ENCODE measurements at places on chromosomes 12 and 14.

DNA sequence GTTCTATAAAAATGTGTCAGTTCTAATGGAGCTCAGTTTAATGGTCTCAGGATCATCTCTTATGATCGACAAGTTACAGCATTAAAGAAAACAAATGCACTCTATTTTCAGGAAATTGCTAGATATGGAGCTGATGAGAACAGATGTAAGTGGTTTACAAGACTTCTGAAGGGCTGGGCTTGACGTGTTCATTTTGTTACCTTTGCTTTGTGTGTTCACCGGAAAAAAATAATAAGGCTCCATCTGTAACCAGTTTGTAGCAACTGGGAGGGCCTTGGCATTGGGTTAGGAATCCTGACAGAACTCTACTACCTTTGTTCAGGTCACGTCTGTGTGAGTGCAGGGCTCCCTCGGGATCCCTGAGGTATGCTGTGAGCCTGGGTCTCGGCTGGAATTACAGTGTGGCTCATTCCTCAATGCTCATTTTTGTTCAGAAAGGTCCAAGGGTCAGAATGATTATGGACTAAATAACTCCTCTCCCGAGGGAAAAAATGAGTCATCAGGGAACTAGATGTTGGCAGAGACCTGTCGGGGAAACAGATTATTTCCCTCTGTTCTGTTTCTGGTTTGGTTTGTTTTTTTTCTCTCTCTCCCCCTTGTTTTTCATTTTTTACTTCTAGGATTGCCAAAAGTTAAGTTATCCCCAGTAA is 158.0 kb downstream of the SLC5A8 start:
- peak; percentile 95 for ATAC-seq

DNA sequence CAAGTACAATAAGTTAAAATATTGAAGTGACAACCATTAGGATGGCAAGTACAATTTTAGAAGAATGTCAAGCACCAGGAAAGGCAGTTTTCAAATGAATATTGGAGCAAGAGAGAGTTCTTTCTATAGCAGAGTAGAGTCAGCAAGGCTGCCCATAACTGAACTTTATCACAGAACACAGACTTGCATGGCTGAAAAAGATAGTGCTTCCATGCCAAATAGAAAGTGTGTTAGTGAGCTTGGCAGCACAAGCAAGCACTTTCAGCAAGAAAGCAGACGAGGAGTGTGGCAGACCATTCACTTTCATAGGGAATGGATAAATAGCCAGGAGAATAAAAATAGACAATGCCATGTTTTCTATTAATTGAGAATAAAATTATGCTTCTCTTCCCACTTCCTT is 647.0 kb upstream of the MGAT4C start:
- ATAC-seq, result no peak

DNA sequence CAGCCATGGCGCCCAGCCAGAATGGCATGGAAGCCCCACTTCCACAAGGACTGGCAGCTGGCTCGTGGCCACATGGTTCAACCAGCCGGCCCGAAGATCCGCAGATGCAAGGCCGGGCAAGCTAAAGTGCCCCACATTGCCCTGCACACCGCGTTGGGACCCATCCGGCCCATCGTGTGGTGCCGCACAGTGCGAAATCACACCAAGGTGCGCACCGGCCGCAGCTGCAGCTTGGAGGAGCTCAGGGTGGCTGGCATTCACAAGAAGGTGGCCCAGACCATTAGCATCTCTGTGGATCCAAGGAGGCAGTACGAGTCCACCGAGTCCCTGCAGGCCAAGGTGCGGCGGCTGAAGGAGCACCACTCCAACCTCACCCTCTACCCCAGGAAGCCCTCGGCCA is 15.9 kb downstream of the CDC42BPB start:
- no peak for ATAC-seq

GRCh38 chr12:61713121-61713520 is 547.1 kb upstream of the USP15 start:
- ATAC-seq, result no peak

DNA sequence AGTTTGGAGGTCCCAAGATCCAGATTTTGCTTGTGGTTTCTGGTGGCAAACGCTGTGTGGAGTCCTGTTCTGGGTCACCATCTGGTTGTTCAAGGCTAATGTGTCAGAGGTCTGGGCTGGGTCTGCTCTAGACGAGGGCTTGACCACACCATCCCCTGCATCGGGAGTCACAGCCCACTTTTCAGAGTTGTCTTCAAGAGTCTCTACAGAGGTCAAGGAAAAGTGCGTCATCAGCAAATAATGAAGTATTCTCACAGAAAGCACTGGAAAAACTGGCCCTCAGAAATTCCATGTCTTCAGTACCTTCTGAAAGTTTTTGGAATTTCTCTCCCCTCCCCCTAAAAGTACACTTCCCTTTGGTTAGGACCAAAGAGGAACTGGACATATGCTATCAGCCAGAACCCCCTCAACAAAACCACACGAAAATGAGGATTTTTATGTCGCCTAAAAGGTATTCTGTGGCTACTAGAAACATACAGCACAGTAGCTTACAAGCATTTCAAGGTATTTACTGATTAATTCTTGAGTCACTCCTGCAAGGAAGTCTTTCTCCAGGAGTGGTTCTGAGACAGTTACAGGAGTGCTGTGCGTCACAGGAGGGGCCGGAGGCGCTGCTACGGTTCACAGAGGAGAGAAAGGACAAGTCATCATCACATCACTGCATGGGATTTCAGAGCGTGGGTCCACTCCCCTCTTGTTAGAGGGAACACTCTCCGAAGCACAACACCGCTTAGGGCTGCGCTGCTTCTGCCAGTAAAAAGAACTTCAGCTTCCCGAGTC is 35.4 kb downstream of the RAD52 start:
- ATAC-seq, result peak; percentile 76

DNA sequence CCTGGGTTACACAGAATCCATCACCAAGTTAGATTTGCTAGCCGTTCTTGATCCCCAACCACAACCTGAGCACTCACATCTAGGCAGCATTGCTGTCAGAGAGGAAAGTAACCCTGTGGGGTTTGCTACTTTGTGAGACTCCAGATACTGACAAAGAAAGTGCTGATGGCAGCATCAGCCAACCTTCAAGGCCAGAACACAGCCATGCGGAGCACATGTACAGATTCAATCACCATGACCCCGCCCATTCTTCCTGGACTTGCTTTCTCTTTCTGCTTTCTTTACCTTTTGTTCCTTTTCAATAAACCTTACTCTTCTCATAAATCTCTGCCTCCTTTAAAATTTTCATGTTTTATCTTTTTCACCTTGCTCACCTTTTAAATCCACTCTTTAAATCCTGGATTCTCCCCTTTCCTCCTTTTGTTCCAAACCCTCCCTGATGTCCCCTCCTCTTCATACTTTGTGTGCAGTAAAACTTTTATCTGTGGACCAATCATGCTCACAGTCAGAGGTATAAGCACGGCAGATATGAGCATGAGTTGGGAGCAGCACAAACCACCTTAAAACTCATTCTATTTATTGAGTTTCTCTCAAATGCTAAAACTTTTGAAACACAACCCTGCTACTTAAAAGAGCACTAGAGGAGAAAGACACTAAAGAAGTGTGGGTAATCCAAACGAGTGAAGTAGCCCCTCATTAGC is 21.9 kb upstream of the CERS5 start:
- no peak for ATAC-seq

DNA sequence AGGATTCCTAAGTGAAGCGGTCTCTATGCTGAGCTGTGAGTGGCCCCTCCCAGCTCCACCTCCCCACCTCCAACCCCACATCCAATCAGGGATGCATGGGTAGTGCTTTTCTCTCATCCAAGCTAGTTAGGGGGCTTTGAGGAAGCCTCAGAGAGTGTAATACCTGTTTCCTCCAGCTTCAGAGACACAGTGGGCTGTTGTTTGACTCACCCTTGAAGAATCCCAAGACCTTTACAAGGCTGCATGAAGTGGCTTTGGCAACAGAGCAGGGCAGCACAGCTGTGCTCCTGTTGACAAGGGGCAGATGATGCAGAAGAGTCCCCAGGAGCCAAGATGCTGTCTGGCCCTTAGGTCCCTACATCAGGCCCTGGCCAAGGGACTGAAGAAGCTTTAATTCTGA is 27.1 kb upstream of the CLMN start:
- peak; percentile 18 for ATAC-seq

GRCh38 chr14:81485372-81485771 is 48.3 kb downstream of the SEL1L start:
- ATAC-seq, result no peak

DNA sequence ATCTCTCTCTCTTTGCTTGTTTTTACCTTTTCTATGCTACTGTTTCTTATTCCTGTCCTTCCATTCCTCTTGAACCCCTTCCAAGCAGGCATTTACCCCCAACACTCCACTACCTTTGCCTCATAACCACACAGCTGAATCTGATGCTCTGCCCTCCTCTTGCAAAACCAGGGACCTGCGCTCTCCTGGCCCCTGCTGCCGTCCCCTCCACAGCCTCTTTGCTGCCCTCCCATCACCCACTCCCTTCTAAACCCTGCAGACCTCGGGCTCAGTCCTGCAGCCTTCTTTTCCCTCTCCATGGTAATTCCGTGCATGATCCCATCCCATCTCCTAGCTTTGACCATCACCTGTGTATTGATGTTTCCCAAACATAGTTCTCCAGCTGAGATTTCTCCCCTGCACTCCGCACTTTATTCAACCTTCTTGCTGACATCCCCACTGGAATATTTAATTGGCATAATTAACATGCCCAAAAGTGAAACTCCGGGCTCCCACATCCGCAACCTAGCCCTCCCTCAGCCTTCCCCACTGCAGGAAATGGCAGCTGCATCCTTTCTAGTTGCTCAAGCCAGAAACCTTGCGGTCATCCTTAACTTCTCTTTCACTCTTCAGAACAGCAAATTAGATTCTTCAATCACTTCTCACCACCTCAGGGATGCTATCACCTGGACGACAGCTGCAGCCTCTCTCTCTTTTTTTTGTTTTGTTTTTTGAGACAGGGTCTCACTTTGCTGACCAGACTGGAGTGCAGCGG is 16.0 kb downstream of the FIGNL2 start:
- no peak for ATAC-seq

GRCh38 chr12:16136219-16136988 is 141.1 kb downstream of the SLC15A5 start:
- ATAC-seq, result no peak

DNA sequence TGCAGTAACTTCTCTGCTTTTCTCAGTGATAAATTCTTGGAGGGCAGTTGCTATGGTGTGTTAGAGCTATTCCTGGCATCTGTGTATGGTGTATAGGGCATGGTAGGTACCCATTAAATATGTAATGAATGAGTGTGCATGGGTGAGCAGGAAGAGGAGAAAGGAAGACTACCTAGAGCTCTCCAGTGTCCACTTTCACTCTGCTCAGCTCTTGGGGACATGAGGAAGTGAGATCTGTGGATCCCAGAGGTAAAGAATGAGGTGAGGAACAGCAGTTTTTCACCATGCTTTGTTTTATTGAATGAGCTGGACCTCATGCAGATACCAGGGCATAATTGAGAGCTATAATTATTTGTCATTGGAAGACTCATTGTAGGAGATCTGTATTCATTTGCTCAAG is 444.8 kb upstream of the RGS6 start:
- peak; percentile 30 for ATAC-seq

DNA sequence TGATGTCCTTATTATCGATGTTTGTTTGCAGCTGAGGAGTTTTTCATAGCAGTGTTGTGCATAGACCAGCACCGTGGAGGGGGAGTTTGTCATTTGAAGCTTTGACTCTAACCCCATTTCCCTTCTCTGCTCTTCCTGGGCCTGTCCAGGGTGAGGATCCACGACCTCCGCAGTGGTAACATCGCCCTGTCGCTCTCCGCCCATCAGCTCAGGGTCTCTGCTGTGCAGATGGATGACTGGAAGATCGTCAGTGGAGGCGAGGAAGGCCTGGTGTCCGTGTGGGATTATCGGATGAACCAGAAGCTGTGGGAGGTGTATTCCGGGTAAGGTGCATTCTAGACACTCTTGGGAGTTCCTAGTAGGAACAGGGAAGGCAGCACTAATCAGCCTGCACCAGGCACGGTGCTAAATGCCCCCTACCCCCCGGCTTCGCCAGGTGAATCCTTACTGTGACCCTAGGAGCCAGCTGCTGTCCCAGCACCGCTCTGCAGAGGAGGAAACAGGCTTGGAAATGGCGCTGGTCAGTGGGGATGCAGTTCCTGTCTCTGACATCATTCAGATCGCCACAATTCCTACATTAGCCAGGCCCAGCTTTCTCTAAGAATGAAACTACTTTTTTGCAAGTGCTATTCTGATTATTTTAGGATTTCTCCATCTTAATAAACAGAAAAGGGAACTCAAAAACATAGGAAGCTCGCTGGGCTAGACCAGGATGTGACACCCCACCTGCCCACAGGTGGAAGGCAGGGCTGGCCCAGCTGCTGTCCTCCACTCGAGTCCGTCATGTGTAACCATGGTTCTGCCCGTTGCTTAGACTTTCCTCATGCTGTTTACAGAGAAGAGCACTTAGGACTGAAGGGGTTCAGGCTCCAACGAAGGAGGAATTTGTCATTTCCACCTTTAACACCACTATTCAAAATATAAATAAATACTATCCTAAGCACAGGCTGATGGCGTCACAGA is 74.9 kb downstream of the TESC start:
- no peak for ATAC-seq

- no peak for ATAC-seq
These were observed 57.9 kb upstream of the DCN start for GRCh38 chr12:91240386-91241095.

DNA sequence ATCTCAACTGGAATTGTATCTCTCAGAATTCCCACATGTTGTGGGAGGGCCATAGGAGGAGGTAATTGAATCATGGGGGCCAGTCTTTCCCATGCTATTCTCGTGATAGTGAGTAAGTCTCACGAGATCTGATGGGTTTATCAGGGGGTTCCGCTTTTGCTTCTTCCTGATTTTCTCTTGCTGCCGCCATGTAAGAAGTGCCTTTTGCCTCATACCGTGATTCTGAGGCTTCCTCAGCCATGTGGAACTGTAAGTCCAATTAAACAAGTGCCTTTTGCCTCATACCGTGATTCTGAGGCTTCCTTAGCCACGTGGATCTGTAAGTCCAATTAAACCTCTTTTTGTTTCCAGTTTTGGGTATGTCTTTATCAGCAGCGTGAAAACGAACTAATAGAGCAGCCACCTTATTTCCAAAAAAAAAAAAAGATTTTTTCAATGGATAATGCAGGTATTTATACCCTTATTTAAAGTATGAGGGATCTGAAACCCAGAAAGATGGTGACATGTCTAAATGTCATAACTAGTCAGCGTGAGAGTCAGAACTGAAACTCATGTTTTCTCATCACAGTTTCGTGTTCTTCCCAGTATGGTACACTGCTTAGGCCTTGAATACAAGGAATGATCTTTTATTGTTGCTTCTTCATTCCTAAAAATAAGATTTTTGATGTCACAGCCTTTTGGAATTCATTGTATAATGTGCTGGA is 89.6 kb downstream of the ERC1 start:
- no peak for ATAC-seq

GRCh38 chr14:65282896-65283253 is 129.7 kb upstream of the FUT8 start:
- peak; percentile 51 for ATAC-seq

All from SK-N-SH treated with all-trans-retinoic acid at 6 μM for 48 hours (cell line).